ENCODE measurements at places on chromosomes 7 and 10. TPM values are rescaled to one million over a fixed set of nuclear protein-coding genes. Genes with fewer than 3 reads are reported as not detected.

- no peak for DNase-seq
These were observed 418.5 kb upstream of the SEMA3A start for GRCh38 chr7:84612981-84613681.

DNA sequence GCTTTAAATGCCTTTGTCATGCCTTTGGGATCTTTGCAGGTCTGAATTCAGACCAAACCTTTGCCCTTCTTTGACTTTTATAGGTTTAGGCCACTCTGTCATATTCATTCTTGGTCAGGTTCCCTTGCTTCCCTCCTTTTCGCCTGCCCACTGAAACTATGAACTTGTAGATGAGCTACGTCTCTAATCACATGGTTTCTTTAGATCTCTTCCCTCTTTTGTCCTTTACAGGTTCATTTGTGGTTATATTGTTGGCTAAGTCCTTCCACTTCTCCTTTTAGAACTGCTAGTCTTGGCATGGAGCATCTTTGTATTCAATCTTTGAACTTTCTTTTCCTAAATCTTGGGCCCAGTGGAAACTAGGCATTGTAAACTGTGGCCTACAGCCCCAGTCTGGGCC is 104.0 kb upstream of the ZEB1 start:
- DNase-seq, result no peak

GRCh38 chr7:103993551-103993950 is 4.1 kb upstream of the RELN start:
- no peak for DNase-seq

- DNase-seq, result no peak
These were observed 119.0 kb downstream of the GNAI1 start for GRCh38 chr7:80253653-80254052.

DNA sequence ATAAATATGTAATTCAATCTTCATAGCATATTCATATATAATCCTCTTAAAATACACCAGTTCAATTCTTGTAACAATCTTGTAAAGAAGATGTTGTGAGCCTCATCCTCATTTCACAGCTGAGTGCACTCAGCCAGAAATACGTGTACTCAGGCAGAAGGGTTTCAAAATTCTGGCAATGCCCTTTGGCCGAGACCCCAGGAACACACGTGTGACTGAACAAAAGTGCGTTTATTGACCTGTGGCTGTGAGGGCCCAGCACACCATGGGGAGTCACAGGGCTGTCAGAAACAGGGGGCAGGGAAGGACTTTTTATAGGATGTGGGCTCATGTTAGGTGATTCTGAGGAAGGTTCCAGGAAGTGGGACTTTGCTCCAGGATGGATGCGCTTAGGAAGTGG is 21.5 kb downstream of the GIMAP8 start:
- DNase-seq, result no peak

DNA sequence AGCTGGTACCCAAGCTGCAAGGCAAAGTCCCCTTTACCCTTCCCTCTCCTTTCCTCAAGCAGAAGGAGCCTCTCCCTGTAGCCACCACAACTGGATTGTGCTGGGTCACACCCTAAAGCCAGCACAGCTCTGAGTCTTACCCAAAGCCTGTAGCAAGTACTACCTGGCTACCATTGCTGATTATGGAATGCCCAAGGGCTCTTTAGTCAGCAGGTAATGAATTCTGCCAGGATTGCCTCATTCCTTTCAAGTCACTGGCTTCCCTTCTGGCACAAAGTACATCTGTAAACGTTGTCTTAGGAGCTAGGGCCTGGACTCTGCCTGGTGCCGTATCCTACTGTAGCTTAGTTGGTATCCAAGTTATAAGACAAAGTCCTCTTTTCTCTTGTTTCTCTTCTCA is 52.0 kb downstream of the FAS start:
- DNase-seq, result no peak

- DNase-seq, result no peak
These were observed 8.3 kb downstream of the XPNPEP1 start for GRCh38 chr10:109914966-109915365.

DNA sequence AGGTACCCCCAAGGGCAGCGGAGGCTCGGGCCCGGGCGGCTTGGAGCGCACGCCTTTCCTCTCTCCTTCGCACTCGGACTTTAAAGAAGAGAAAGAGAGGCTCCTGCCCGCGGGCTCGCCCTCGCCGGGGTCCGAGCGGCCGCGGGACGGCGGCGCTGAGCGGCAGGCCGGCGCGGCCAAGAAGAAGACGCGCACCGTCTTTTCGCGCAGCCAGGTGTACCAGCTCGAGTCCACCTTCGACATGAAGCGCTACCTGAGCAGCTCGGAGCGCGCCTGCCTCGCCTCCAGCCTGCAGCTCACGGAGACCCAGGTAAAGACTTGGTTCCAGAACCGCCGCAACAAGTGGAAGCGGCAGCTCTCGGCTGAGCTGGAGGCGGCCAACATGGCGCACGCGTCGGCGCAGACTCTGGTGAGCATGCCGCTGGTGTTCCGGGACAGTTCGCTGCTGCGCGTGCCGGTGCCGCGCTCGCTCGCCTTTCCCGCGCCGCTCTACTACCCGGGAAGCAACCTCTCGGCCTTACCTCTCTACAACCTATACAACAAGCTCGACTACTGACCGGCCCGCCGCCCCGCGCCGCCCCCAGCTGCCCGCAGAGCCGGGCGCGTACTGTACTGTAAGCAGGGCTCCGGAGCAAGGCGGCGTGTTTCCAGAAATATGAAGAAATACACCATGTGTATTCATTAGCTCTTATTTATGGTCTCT is 1.8 kb downstream of the HMX2 start:
- DNase-seq, result no peak

DNA sequence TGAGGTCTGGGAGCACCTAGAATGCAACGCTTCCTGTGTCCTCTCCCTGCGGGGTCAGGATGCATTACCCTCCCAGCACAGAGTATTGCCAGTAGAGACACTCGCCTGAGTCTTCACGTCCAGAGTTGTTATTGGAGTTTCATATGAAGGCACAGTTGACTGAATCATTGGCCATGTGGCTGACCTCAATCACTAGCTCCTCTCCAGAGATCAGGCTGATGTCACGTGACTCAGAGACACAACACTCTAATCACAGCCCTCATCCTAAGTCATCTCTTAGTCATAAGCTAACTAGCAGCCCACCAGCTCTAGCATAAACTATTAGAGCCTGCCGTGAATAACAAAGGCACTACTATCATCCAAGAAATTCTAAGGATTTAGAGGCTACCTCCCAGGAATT is 107.8 kb downstream of the HECW1 start:
- DNase-seq, result no peak

DNA sequence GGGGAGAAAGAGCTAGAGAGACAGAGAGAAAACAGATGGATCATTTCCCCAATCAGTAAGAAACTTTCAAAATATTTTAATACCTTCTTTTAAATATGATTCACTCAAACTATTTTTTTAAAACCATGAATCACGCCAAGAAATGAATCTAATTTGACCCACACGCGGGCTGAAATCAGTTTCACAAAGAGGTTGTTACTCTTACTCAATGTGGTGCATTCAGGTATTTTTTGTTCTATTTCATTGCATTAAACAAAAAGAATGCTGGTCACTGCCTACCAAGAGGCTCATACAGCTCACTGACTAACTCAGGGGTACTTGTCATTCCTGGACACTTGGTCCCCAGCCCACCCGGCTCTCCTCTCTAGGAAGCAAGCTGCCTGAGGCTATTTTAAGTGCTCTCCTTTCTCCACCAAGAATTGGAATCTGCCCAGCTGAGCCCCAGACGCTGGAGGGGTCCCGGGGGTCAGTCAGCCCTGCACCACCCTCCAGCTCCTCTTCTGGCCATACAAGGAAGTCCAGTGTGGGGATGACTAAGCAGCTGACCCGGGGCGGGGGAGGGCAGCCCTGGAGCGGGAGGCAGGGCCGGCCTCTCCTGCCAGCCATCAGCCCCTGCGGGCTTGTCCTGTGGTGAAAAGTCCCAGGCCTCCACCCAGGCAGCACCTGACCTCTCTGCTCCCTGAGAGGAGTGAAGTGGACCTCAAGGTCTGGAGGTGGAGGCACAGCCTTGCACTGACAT is 21.7 kb upstream of the PFKP start:
- DNase-seq, result peak; percentile 59

DNA sequence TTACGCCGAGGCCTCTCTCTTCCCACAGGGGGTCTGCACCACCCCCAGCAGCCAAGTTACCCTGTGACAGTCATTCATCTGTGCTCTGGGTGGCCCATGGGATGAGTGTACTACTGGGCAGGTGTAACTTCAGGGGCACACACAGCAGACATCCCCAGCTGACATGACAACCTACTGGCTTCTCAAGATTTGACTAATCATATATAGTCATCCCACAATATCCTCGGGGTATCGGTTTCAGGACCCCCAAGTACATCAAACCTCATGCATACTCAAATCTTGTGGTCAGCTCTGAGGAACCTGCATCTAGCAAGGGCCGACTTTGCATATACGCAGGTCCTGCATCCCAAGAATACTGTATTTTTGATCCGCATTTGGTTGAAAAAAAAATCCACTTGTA is 336.9 kb upstream of the C7orf33 start:
- DNase-seq, result no peak

DNA sequence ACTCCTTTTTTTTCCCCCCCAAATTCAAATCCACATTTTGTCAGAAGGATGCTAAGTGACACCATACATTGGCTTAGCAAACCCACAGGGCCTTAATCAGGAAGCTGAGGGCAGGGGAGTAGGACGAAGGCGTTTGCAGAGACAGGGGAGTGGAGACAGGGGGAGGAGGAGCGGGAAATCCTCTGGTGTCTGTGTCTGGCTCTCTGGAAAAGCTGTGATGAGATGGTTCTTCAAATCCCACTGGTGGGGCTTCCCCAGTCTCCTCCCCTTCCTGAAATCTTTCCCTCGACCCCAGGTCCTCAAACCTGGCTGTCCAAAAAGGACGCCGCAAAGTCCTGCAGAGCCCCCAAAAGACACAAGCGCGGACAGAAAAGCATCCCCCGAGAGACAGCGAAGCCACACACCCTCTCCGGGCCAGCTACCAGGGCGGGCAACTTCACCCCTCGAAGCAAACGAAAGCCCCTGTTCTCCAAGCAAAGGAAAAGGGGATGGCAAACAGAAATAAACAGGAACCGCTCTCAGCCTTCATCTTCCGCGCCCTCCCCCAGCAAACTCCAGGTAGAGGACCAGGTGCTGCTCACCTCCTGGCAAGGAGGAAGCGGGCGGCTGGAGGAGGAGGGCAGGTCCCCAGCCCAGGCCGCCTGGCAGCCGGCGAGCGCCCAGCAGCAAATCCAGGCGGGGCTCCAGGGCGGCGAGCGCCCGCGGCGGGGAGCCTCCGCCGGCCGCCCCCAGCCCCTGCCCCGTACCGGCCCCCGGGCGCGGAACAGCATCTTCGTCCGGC is 520 bp downstream of the ELAPOR2 start:
- peak; percentile 34 for DNase-seq

DNA sequence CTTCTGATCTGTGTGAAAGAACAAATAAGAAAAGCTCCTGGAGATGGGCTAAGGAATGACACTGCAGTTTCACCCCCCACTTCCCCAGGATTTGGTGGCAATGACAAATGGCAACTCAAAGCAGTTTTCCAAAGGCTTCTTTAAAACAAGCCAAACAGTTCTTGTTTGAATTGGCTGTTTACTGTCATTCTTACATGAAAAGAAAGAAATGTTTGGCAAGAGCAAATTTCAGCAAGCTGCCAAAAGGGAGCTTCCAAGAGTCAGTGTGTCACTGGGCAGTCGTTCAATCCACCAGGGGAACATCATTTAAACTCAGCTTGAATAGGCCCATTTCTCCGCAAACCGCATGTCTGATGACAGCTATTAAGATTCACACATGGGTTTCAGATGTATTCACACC is 119.0 kb upstream of the RHOBTB1 start:
- DNase-seq, result peak; percentile 62

DNA sequence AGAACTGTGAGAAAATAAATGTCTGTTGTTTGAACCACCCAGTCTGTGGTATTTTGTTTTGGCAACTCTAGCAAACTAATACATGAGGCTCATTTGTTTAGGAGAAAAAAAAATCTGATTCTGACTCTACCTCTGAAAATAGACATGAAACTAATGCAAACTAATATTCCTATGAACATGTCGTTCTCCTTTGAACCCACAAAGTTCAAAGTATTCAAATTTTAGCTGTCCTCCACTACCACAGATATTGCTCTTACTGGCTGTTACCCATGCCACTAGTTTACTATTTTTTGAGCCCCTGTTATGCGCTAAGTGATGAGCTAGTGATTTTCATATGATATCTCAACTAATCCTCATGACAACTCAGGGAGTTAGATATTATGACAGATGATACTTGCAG is 58.8 kb upstream of the ZNF804B start:
- DNase-seq, result no peak

GRCh38 chr7:33903791-33904680 is 1.3 kb upstream of the BMPER start:
- DNase-seq, result no peak

GRCh38 chr10:9357471-9357870 is 1303.0 kb downstream of the GATA3 start:
- DNase-seq, result no peak

DNA sequence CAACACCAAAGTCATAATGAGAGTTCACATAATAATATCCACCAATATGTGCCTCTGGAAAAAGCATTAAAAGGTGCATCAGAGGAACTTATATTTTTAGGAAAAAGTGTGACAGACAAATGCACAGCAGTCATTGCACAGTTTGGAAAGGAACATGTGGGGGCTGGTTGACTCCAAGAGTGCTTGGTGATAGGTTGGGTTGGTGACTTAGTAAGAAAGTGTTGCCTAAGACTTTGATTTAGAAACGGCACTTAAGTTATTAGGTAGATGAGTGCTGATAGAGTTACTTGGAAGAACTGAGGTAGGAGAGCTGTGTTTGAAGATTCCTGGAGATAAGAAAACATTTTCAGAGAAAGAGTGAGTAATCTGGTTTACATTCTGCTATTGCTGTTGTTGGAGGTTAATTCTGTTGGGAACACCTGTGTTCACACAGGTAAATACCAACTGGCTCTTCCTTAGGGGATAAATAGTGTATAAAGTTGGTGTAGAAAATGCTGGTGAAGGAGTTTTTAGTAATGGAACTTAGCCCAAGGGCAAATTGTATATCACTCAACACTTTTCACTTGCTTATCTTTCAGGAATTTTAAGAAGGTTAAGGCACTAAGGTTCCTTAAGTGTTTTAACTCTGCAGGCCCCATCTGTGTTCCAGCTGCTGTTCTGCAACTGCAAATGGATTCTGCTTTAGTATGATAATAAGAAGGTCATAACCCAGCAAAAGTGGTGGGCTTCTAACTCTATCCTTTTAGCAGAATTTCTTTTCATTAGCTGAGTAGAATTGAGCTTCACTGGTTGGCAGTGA is 196.1 kb downstream of the NSUN6 start:
- DNase-seq, result no peak

GRCh38 chr7:115009736-115010440 is 88.0 kb downstream of the MDFIC start:
- no peak for DNase-seq

DNA sequence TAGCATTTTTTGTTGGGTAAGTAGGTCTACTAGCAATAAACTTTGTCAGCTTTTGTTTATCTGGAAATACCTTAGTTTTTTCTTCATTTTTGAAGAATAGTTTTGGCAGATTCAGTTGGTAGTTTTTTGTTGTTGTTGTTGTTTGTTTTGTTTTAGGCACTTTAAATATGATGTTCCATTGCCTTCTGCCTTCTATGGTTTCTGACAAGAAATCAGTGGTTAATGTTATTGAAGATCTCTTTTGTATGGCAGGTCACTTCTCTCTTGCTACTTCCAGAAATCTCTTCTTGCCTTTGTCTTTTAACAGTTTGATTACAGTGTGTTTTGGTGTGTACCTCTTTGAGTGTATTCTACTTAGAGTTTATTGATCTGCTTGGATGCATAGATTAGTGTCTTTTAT is 41.8 kb upstream of the ZNF365 start:
- DNase-seq, result no peak

The USP54 gene
- 369 TPM for total RNA-seq

The NANOS1 gene
- total RNA-seq, result 16.1 TPM

The LMOD2 gene
- not detected for total RNA-seq

The GDF2 gene
- total RNA-seq, result not detected

The MACC1 gene
- total RNA-seq, result 2.0 TPM

The PRF1 gene
- 2.3 TPM for total RNA-seq

The LRRD1 gene
- not detected for total RNA-seq

The FAM25A gene
- total RNA-seq, result not detected
